HFF-Myc (cell line): ENCODE measurements at places on chromosomes 6 and 20.

DNA sequence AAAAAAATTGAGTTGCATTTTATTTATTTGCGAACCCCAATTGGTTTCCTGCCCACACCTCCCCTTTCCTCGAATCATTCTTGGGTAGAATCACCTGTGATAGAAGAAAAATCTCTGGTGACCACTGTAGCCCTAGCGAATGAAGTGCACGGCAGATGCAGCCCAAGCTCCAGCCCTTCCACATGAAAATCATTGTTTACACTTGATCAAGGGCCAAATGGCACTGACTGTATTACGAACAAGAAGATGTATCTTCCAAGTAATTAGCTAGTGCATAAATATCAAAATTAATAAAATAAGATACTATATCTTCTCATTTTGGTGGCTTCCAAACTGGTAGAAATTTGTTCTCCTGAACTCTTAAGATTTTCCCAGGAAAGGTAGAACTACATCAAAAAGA is 93.4 kb upstream of the ARID1B start:
- DNase-seq = no peak

- no peak for DNase-seq
Observed at GRCh38 chr20:62019144-62019805, 46.4 kb downstream of the TAF4 start.

DNA sequence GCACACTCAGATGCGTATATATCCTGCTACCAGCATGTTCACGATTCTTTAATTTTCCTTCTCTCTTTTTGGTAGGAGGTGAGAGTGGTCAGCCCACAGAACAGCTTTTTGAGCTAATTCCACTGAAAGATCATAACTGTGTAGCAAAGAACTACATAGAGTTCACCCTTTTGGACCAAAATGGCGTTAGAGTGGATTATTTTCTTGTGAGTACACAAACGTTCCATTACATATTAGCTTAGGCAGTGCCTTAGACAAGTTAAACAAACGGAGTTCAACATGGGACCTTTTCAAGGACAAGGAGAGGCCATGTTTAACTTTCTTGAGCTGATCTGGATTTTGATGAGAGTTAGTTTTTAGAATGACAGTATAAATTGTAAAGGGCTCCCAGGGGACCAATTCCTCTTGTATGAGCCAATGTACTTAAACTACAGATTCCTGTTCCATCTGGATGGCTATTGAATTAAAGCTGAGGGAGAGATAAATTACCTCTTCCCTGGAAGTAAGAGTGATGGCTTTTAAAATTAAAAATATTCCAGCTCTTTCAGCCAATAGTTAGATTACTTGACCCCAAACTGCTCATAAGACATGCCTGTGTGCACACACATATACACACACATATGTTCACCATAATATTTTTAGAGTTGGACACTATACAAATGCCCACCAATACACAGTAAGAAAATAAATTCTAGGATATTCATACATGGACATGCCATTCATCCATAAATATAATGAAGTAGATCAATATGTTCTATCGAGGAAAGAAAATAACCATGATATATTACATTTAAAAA is 25.6 kb upstream of the ARMH2 start:
- no peak for DNase-seq

- DNase-seq = no peak
Observed at GRCh38 chr6:160221423-160221822, 37.2 kb downstream of the SLC22A2 start.

GRCh38 chr6:3451498-3451897 is 5.4 kb downstream of the SLC22A23 start:
- DNase-seq = no peak

DNA sequence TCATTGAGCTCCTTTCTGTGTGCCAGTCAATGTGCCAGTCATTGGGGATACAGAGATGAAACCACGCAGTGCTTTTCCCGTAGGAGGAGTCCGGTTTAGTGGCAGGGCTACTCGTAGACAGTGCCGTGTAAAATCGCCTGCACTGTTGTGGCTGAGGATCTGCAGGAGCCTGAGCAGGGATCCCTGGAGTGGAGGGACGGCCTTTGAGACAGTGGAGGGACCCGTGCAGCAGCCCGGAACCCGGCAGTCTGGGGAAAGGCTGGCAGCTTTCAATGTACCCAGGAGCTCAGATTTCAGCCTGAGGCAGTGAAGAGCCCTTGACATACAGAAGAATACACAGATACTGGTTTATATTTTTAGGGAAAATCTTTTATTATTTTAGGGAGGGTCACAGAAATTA is 203.3 kb downstream of the ARID1B start:
- no peak for DNase-seq
